ENCODE measurements at places on chromosomes 6 and 20.

DNA sequence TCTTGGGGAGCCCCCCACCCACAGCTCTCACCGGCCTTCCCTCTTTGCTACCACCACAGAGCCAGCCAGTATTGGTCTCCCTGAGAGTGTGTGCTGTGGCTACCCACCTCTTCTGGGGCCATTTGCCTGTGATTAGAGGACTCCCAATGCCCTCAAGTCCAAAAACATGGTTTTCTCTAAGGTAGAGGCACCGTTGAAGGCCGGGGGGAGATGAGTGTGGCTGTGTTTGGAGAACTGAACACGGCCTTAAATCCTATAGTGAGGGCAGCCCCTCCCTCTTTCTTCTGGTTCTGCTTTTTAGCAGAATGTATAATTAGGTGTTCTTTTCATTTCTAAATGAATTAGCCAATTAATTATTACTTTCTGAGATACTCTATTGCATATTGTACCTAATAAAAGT, 2.5 kb downstream of the CCR6 start:
- no peak for DNase-seq

GRCh38 chr6:36598739-36599318, 4.7 kb downstream of the SRSF3 start:
- DNase-seq, result no peak

DNA sequence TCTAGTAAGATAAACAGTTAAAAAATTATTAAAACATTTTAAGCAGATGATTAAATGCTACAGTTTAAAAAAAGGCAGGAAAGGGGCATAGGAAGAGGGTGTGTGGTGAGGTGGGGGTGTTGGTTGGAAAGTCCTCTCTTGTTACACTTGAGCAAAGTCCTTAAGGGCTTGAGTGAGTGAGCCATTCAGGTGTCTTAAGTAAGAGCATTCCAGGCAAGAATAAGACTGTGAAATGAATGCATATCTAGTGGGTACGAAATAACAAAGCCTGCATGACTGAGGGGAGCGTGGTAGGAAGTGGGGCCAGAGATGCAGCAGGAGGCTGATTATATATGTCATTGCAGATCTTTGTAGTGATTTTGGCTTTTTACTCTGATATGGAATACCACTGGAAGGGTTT, 5.1 kb downstream of the CDKAL1 start:
- DNase-seq, result no peak

DNA sequence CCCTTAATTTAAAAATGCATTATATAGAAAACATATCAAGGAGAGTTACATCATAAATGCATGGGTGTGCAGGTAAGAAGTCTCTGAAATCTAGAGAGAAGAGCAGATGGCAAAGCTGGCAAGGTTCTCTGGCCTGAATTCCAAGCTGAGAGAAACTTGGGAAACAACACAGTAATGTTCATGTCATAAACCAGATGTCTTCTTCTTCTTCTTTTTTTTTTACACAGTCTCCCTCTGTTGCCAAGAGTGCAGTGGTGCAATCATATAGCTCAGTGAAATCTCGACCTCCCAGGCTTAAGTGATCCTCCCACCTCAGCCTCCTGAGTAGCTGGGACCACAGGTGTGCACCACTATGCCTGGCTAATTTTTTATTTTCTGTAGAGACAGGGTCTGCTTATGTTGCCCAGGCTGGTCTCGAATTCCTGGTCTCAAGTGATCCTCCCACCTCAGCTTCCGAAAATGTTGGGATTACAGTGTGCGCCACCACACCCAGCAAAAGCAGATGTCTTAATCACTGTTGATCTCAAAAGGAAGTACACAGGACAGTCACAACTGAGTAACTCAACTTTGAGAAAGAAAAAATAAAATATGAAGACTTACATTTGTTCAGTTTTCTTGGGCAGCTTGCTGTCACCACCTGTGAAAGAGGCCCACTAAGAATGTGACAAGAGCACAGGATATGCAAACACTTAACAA, 77.3 kb downstream of the DNAAF9 start:
- no peak for DNase-seq

GRCh38 chr20:13681248-13682125, 42.8 kb upstream of the TASP1 start:
- no peak for DNase-seq

DNA sequence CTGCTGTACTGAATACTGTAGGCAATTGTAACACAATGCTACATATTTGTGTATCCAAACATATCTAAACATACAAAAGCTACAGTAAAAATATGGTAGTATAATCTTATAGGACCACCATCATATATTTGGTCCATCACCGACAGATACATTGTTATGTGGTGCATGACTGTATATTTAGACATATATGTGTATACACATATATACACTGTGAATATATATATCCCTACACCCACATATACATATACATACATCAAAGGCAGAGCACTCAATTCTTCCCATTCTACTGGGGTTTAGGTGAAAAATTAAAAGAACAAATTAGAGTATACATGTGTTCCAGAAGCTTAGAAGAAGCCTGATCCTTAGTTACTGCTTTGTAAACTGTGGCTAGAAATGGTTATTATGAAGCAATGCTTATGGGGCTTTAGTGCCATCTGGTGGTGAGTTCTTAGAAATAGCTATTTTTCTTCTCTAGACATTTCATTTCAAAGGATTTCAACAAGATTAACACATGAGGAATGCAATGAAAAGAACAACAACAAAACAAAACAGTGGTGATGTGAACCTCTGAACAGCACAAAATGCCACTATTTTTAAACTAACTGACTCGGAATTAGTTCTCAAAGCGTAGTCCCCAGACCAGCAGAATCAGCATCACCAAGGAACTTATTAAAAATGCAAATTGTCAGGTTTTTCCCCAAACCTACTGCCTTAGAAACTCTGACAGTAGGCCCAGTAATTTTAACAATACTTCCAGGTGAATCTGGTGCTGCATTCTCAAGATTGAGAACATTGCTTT, 38.0 kb downstream of the PKHD1 start:
- DNase-seq, result no peak

- no peak for DNase-seq
Measured at GRCh38 chr6:14337152-14337551, 219.6 kb downstream of the CD83 start.

GRCh38 chr6:33249732-33250630, 21.7 kb downstream of the VPS52 start:
- DNase-seq, result no peak

DNA sequence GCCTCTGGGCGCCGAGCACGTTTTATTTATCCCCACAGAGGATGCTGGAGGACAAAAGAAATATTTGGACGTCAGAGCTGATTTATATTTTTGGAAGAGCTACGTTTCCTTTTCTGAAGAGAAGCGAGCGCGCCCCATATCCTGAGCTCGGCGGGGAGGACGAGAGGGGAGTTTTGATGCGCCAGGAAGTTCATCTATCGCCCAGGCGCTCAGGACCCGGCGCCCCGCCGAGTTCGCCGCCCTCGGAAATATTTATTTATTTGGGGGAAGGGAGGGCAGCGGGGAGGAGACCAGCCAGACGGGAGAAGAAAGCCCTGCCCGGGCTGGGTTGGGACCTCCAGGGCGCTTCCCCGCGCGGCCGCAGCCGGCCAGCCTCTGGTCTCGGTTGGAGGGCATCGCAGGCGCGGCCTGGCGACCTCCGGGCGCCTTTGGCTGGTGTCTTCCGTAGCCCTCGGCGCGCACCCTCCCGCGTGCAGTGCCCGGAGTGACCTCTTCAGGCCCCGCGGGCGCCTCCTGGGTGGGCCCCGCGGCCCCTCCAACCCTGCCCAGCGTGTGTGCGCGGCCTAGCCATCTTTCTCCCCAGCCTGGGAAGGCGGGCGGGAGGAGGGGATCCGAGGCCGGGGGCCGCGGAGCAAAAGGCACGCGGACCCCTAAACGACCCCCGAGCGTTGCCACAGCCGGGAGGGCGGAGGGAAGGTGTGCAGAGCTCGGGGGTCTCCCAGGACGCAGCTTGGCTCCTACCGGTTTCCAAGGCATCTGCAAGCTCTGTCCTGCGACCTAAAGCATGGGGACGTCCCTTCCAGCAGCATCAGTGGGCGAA, 5.4 kb upstream of the FOXF2 start:
- no peak for DNase-seq

DNA sequence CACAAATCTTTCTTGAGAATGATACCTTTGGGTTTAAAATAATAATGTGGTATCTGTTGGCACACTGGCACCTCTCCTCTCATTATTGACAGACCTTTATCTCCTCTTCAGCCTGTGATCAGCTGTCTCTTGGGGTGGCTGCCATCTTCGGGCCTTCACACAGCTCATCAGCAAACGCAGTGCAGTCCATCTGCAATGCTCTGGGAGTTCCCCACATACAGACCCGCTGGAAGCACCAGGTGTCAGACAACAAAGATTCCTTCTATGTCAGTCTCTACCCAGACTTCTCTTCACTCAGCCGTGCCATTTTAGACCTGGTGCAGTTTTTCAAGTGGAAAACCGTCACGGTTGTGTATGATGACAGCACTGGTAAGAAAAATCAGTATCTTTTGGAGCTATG, 232.8 kb downstream of the GRIK2 start:
- DNase-seq, result peak; percentile 46

- no peak for DNase-seq
Measured at GRCh38 chr20:41540918-41541317, 77.3 kb downstream of the CHD6 start.

DNA sequence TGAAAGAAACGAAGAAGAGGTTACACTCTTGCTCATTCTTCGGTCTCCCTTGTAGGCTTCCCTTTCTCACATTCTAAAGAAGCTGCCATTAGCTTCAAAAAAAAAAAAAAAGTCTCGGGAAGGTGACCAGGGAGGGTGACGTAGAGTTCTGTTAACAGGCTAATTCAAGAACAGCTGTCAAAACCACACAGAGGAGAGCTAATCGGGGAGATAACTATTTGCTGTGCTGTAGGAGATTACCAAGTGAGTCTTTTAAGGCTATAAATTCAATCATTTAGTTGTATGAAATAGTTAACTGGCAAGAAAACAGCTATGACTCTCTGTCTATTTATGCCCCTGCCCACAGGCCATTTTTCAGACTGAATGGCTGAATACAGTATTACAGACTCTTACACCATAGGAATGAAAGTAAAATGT, 256.8 kb downstream of the SYNE1 start:
- DNase-seq, result no peak

DNA sequence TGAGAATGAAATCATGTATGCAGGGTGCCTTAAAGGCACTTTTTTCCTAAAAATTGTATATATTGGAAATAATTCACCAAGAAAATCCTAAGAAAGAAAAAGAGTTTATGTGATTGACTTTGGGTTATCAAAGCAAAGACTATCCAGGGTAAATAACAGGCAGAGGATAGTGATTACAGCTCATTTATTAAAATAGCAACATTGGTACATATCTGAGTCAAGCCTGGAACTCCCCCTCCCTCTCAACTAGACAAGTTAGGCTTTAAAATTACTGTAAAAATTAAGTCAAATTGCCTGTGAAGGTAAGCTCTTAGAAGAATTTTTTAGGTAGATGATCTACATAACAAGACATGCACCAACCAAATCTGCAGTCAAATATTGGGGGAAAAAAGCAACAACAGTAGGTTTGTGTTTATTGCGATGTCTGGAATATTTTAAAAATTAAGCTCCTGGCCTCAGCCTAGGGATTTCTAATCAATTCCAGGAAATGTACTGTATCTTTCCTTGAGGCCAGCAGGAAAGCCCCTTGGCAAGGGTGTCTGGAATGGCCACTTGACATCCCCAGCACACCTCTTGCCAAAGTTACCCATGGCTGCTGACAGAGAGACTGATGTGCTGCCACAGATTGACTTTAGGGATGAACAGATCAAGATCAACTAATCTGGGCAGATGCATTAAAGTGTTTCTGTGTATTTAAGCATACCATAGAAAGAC, 31.2 kb upstream of the HBS1L start:
- DNase-seq, result no peak

DNA sequence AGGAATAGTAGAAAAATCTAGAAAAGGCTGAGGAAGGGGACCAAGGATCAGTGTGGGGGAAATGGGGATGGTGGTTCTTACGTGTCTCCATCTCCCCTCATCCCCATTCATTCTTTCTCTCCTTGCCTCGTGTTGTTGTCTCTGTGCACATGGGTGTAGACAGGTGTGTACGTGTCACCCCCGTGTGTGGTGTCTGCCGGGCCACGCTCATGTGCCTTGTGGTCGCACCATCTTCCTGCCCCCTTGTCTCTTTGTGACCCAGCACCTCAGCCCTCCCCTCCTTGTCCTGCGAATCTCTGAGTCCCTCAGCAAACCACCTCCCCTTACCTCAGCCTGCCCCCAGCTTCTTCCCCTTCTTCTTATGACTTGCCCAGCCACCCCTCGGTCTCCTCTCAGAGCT, 39.4 kb downstream of the FOXP4 start:
- no peak for DNase-seq

DNA sequence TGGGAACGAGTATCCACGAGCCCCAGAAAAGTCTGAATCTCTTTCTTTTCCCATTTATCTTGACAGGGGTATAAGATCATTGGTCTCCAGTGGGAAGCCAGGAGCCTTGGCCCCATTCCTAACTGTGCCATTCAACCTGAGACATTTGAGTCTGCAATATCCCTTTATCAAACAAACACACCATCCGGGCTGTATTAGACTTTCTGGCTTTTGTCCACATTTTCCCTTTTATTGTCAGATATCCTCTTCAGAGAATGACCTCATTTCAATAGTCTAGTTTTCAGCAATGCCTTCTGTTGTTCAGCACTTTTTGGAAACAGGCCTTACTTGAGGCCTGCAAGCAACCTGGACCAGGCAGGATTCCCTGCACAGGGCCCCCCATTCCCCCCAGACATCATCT, 15.7 kb downstream of the BPIFA1 start:
- DNase-seq, result peak; percentile 79

- no peak for DNase-seq
Measured at GRCh38 chr6:11931296-11932035, 80.6 kb upstream of the HIVEP1 start.

DNA sequence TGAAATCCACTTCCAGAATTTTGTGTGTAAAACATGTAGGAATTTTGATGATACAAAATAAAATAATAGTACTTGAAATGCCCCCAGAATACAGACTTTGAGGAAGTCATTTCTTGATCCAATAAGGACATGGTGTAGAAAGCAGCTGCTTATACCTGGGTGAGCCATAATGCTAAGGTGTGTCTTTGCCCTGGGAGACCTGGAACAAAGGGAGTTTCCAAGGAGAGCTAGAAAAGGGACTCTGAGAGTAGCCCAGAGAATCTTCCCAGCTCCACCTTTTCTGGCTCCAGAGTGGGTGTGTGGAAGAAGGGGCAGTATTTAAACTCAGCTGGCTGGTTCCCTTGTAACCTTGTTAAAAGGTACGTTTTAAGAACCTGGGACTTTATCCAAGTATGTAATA, 77.7 kb downstream of the SOBP start:
- DNase-seq, result no peak

DNA sequence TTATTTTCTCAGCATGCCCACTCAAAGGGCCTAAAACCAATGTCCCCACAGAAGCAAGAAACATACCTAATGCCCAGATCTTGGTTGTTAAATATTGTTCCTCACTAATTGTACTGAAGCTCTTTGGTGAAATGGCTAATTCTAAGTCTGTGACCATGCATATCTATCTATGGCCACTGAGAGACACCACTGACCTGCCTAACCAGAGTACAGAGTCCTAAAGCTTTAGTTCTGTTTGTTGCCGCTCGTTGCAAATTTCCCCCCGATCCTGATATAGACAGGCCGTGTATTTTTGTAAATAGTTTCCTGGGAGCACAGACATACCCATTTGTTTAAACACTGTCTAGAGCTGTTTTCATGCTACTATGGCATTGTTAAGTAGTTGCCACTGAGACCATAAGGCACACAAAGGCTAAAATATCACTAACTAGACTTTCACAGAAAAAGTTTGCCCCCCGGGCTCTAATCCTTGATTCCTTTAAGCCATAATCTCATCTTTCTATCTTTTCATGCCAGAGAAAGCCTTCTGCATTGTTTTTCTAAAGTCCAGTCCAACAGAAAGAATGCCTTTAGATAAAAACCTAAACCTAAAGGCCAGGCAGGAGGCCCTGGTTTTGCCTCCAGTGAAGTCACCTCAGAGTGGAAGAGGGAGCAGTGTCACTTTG, 48.7 kb downstream of the DNAAF9 start:
- no peak for DNase-seq

Data from NCI-H1092 (cell line).